Left hindlimb (tissue), 1 donor: ENCODE measurements at places on chromosomes 3 and 15.

- no peak for DNase-seq
These were observed 647.2 kb upstream of the UBE2E2 start for GRCh38 chr3:22555753-22556435.

DNA sequence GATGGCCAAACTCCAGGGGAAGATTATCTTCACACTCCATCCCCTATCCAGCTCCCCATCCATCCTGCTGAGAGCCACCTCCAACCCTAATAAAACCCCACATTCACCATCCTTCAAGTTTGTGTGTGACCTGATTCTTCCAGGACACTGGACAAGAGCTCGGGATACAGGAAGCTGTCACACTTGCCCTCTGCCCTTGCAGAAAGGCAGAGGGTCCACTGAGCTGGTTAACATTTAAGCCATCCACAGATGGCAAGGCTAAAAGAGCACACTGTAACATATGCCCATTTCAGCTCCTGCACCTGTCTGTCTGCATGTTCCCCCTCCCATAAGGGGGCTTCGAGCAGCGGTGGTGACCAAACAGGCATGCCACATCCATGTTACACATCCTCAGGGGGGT lies 29.8 kb downstream of the SETMAR start:
- no peak for DNase-seq

DNA sequence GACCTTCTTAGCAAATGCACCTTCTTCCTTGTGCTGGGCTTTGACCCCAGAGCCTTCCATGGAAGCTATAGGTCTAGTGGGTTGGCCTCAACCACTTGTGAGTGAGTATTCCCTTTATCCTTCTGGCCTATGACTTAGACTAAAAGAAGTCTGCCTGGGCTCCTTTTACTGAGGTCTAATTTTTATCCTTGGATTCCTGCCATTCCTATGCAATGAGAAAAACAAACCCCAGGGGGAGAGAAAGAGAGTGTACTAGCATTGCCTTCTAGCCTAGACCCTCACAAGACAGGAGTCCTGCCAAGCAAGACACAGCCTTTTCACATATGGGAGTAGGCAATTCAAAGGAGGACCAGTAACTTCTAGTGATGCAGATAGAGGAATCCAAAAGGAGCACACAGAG lies 155.4 kb downstream of the PPM1L start:
- DNase-seq: no peak

DNA sequence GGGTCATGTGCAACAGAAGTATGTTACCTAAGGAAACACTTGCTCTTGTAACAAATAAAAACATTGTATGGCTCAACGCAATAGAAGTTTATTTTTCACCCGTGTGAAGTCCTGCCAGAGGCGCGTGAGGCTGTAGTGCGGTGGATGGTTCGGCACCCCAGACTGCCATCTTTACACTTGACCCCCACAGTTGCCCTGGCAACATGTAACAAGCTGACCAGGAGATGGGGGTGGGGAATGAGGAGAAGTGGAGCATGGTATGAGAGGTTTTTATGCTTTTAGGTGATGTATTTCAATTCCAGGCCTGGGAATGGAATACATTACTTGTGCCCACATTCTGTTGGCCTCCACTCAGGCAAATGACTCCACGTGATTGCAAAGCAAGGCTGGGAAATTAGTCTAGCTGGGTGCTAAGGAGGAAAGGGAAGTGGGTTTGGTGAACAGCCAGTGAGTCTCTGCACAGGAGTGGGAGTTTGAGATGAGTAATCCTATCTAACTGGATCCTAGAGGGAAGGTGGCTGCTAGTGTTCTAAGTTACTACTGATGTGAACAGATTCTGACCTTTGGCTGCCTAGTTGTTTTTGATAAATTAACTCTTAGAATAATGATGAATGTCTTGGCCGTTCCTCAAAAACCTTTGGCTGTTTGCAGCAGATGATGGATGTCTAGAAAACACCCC lies 33.8 kb upstream of the GREM1 start:
- DNase-seq: no peak

DNA sequence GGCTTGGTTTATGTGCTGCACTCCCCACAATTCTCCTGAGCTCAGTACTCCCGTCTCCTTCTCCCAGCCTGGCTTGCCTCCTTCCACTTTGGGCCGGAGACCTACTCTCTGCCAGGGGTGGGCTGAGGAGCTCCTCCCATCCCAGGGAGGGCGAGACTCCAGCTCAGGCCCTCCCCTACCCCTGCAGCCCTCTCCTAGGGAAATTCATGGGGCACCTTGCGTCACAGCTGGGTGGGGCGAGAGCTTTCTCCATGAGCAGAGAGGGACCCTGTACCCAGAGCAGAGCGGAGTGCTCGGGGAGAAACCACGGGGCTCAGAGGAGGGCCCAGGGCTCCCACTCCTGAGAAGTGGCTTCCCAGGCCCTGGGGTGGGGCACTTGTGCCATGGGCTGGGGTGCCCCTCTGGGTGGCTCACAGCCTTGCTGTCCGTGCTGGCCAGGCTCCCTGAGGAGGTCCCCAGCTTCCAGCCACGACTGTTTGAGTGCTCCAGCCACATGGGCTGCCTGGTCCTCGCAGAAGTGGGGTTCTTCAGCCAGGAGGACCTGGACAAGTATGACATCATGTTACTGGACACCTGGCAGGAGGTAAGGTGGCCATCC lies 13.3 kb downstream of the VILL start:
- peak; percentile 41 for DNase-seq

- DNase-seq: peak; percentile 52
These were observed 172.6 kb downstream of the RBMS3 start for GRCh38 chr3:29453284-29454001.
